ENCODE measurements at places on chromosomes 2 and 18.

DNA sequence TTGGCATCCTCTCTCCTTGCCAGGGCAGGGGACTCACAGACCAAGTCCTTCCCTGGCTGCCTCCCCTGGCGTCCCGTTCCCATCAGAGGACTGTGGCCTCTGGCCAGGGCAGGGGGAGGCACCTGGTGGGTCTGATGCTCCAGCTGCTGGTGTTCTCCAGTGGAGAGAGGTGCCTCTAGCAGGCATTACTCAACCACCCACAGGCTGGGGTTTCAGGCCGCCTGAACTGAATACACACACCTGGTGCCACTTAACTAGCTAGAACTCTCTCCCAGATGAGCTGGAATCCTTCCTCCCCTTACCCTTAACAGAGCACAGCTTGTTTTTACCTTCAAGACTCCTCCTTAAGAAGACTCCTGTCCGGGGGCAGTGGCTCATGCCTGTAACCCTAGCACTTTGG is 37.7 kb upstream of the CNGA3 start:
- DNase-seq: no peak

- DNase-seq: no peak
These were observed 1.2 kb downstream of the EPB41L3 start for GRCh38 chr18:5542515-5543035.

DNA sequence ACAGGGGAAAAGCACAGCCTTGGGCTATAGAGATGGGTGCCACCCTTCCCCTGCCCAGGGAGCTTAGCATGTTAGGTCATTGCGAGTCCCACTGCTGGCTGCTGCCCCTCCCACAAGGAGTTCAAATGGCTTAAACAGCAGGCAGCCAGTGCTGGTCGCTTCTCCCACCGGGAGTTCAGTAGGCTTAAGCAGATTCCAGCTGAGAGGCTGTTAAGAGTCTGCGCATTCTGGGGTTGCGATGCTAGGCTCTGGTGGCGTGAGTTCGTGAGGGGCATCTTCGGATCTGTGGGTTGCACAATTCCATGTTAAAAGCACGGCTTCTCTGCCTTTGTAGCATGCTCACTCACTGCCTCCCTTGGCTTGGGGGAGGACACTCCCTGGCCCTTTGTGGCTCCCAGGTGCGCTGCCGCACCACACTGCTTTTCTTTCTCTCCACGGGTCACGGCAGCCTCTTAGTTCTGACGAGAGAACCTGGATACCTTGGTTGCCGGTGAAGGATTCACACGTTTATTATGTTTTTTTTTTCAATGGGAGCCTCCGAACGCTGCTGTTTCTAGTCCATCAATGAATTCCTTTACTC is 93.2 kb downstream of the UNC80 start:
- DNase-seq: no peak

GRCh38 chr2:134603966-134604365 is 114.8 kb downstream of the TMEM163 start:
- DNase-seq: no peak

DNA sequence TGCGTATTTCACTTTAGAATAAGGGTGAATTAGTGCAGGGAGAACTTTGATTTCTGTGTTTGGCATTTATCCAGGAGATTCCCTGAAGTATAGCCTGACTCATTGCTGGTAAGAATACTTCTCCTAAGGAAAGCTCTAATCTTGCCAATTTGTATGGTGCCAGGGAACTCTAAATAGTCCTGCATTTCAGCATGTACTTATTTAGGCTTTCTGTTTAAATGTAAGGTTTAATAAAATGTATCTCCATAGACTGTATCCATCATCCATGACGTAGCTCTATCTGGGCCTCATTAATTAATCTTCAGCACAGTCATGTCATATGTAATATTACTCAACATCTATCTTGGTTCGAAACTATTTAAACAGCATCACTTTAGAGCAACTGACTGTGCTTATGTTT is 127.7 kb downstream of the DOK6 start:
- no peak for DNase-seq

GRCh38 chr2:232365621-232366321 is 12.8 kb upstream of the ALPP start:
- no peak for DNase-seq

- DNase-seq: no peak
These were observed 1389.1 kb upstream of the TMEFF2 start for GRCh38 chr2:193583638-193584400.

DNA sequence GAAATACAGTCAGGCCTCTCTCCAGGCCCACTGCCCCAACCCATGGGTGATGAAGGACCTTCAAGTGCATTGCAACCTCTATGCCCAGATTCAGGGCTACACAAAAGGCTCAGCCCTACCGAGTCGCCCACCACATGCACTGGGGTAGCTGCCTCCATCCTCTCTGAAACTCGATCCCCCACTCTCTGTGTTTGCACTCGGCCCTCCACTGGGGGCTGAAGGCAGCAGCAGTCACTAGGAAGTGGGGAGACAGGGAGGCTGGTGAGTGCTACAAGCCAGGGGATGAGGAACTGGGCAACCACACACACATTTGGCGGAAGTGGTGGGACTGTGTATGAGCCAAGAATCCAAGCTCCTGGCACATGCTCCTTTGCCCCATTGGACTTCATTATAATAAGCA is 94.6 kb downstream of the CERS6 start:
- peak; percentile 37 for DNase-seq

DNA sequence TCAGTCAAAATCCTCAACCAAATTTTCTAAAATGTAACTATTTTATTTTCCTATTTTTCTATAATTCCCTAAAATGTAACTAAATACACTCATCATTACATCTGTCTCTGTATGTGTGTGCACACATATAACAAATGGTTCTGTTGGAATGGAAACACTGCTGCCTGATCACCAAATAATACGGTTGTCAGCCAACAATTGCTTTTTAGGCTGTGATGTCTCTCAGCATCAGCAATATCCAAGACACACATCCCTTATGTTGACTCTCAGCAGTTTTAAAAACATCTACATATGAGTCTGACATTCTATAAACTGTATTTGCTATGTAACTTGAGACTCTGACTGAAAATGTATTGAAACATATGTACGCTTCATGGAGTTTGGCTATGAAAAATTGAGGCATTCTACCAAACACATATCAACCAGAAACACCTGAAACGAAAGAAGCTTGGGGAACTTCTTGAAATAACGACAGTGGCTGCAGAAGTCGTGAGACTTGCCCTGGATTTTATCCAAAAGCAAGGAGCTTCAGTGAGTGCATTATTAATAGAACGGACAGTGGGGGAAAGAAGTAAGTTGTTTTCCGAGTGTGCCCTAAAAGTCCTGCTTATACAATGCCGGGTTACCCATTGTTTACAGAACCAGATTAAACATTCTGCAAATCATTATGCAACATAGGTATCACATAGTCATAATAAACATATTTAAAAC is 110.2 kb upstream of the ITGB6 start:
- DNase-seq: no peak

All from pons (tissue), 1 donor.